NCI-H774 (cell line): ENCODE measurements at places on chromosomes 1 and 21.

GRCh38 chr1:47662068-47662467 lies 224.2 kb downstream of the FOXD2 start:
- DNase-seq, result no peak

DNA sequence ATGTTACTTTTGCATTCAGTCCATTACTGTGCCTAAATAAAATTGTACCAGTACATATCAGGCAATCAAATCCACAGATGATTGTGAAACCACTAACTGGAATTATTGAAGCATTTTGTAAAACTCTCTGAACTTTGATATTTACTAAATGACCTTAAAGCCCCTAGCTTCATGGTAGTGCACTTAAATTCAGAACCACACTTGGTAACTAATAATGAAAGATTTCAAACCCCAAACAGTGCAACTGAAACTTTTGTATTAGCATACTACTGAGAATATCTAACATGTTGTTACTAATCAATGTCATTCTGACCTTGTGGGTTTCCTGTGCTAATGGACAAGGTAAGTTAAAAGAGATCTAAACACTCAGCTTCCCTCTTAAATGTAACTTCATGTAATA lies at the start of gene CFHR3:
Gene CFHR3, plus strand, starts transcription at position 238 of the 400 bp plus-strand sequence. Its CDS starts 47 bp downstream, at position 285.
- DNase-seq, result no peak

GRCh38 chr1:66617362-66618184 lies 83.6 kb downstream of the SGIP1 start:
- no peak for DNase-seq

GRCh38 chr1:9233241-9233941 lies 1.2 kb upstream of the H6PD start:
- DNase-seq, result no peak

GRCh38 chr1:154256686-154257085 lies 15.7 kb upstream of the HAX1 start:
- DNase-seq, result no peak
